ENCODE measurements at places on chromosomes 6 and 20. TPM values are rescaled to one million over a fixed set of nuclear protein-coding genes. Genes with fewer than 3 reads are reported as not detected.

Gene C6orf15
- total RNA-seq = not detected

Gene FERMT1
- not detected for total RNA-seq

Gene SMOC2
- not detected for total RNA-seq

Gene RIMS1
- under 0.01 TPM for total RNA-seq

Gene RAD21L1
- not detected for total RNA-seq

Gene FAM184A
- total RNA-seq = 0.73 TPM

Gene TEAD3
- 4.1 TPM for total RNA-seq

Gene CLIC5
- total RNA-seq = not detected

All from melanocyte of skin (primary cell).